ENCODE measurements at places on chromosomes 11 and 22.

GRCh38 chr11:111309215-111309915 is 11.0 kb downstream of the POU2AF3 start:
- DNase-seq: no peak

DNA sequence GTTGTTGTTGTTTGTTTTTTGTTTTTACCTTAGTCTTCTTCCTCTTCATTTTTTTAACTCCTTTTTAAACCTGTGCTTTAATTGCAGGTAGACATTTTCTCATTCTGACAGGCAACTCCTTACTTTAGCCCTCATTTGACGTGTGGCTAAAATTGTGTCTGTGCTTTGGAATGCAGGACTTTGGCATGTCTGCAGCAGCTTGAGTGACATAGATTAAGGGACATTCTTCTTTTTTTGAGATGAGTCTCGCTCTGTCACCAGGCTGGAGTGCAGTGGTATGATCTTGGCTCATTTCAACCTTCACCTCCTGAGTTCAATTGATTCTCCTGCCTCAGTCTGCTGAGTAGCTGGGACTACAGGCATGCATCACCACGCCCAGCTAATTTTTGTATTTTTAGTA is 100.8 kb downstream of the FAT3 start:
- no peak for DNase-seq

- DNase-seq: no peak
Observed at GRCh38 chr11:115676206-115676605, 172.0 kb upstream of the CADM1 start.

DNA sequence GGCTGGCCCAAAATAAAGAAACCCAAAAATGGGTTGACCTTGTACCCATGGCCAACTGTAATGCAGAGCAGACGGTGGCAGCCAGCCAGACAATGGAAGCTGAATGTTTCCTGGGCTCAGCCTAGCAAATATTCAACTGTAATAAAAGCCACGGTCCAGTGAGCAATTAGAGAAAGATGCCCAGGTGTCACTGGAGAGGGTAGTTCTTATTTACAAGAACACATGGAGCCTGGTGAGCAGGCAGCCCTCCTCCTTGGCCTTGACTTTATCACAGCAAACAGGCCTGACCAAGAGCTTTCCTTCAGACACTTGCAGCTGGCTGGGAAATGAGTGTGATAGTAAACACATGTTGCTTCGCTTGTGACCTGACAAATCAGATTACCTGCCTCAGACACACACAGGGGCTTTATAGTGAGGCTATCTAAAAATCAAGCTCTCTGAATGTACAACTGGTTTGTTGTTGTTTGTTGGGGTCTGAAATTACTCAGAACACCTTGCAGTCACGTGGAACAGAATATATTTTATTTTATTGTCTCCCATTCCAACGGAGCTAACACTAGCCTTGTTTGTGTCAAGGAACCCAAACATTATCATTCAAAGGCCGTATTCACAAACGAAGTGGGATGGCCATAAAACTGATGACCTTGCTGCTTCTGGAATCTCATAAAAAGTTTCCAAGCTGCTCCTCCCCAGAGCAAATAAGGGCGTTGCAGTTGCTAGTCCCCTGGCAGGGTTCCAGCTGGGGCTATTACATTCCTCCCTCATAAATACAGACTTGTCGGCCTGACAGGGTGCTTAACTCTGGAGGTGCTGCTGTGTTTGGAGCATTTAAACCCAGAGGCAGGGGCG is 161.1 kb downstream of the BBOX1 start:
- DNase-seq: peak; percentile 96

DNA sequence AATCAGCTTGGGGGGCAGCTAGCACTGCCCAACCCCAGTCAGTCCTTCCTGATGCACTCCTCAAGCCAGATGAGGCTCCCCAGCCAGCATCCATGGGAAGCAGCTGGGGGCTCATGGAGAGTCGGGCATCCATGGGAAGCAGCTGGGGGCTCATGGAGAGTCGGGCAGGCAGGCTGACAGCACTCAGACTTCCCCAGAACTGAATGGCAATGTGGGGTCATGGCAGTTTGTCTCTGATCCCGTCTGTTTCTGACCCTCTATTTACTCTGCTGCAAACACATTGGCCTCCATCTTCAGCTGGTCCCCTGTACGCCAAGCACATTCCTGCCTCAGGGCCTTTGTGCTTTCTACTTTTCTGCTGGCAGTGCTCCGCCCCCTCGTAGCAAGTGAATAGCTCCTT is 314.8 kb downstream of the NTM start:
- no peak for DNase-seq

DNA sequence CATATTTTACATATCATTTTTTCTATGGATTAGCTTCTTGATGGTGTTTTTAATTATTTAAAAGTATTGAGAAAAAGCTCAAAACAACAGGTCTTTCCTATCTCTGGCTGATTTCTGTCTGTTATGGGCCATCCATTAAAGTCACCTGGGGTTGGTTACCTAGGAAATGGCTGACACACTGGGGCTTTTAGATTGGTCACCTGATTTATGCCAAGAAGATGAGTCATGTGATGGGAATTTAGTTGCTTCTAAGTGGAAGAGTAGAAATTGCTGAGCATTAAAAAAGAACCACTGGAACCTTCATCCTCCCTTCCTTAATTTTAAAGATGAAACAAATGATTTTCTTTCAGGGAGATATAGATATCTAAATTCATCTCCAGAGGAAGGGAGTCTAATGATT is 48.8 kb upstream of the LARGE1 start:
- DNase-seq: no peak

GRCh38 chr11:126409620-126409985 is 54.1 kb downstream of the ST3GAL4 start:
- no peak for DNase-seq

GRCh38 chr11:119560291-119560690 is 137.3 kb upstream of the THY1 start:
- DNase-seq: no peak

- DNase-seq: no peak
Observed at GRCh38 chr22:38292694-38293093, 19.9 kb upstream of the TMEM184B start.

DNA sequence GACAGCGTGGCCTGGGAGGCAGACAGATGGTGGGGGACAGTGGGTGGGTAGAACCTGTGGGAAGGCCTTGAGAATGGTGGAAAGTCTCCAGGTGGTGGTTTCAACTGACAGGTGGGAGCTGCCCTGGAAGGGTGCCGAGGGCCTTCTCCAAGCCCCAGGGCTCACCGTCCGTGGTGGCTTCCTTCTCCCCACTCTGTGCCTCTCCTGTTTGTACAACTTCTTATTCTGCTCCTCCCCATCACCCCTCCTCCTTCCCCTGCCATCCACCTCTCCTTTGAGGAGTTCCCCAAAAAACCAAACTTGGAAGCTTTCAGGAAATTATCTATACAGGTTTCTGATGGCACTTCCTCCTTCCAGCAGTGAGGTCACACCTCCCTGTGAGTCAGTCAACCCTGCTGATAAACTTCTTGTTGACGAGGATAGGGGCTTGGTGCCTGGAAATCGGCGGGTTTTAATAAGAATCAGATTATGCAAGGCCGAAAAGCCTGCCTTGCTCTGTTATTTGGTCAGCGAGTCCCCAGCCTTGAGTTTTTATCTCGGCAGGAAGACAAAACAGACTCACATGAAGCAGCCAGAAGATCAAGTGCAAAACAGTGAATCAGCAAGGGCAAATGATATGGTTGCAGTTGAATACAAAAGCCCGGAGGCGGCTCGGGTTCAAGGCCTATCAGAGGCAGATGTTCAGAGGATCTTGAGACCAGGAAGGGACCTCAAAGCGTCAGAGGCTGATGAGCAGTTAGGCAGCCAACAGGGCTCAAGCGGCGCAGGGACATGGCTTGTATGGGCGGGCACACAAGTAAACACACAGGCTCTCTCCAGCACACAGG is 9.5 kb upstream of the ST3GAL4 start:
- DNase-seq: peak; percentile 97

DNA sequence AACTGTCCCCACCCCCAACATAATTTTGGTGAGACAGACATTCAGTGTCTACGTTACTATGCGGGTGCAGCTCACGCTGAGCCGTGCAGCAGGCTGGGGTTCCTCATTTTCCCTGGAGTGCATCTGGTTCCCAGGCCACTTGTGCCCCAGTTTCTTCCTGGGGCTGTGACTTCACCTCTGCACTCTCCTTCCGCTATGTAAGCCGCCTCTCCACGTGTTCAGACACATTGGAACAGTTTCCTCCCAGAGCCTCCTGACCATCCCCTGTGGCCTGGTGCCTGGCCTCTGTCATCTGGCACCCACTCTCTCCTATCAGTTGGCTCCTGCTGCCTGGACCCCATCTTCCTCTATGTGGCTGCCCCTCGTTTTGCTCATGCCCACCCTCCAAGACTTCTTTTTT is 46.2 kb upstream of the A4GALT start:
- DNase-seq: no peak

GRCh38 chr22:19962246-19962908 is 20.8 kb upstream of the TXNRD2 start:
- DNase-seq: peak; percentile 87

GRCh38 chr11:7032692-7033091 is 12.4 kb downstream of the NLRP14 start:
- no peak for DNase-seq

GRCh38 chr11:12229450-12230229 is 119.2 kb downstream of the MICAL2 start:
- DNase-seq: no peak

DNA sequence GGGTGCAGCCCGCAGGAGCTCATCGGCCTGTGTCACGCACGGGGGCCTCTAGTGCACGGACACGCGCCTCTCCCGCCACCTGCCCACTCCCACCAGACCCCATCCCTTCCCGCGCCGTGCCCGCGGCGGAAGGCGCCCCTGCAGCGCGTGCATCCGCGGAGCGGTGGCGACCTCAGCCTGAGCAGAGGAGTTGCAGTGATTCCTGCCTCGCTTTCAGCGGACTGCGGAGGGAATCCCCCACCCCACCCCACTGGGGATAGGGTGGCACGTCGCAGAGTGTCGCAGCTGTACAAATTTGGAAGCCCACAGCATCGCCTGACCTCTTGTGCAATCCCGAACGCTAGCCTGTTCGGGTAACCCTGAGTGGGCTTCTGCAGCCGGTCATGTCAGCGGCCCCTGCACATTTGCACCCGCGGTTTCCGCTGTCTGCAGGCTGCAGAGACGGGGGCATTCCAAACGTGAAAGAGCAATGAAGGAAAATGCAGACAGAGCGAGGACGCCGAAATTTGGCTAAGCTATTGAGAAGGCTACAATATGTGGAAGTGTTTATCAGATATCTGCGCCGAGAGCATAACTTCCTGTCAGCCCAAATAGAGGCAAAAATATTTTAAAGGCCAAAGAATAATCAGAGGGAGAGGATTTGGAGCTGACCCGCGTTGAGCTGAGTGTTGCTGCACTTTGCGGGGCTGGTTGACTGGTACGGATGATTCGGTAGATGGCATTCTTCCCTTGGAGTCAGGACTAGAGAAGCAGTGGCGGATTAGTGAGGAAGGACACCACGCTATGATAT is 617 bp upstream of the ARHGAP20 start:
- DNase-seq: peak; percentile 58

GRCh38 chr11:81030186-81030585 is 1589.4 kb upstream of the TENM4 start:
- DNase-seq: no peak

GRCh38 chr22:29617922-29618629 is 14.6 kb downstream of the NF2 start:
- no peak for DNase-seq

GRCh38 chr11:69480547-69481392 is 693 bp upstream of the LINC01488 start:
- peak; percentile 14 for DNase-seq

GRCh38 chr11:68379206-68379605 is 66.8 kb downstream of the LRP5 start:
- no peak for DNase-seq

DNA sequence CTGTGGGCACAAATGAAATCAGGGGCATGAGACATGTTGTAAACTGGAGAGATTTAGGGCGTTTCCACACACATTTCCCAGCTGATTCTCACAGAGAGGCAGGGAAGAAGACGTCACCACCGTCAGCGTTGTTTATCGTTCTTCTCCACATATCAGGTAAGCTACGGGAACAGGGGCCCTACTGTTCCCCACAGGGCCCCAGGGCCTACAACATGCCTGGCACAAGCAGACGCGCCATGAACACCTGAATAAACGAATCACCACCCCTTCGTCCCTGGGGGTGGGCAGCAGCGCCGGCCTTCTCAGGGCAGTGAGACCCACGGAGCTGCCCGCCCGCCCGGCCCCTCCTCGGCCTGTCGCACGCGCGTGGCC is 342 bp downstream of the EFCAB6 start:
- DNase-seq: peak; percentile 37

DNA sequence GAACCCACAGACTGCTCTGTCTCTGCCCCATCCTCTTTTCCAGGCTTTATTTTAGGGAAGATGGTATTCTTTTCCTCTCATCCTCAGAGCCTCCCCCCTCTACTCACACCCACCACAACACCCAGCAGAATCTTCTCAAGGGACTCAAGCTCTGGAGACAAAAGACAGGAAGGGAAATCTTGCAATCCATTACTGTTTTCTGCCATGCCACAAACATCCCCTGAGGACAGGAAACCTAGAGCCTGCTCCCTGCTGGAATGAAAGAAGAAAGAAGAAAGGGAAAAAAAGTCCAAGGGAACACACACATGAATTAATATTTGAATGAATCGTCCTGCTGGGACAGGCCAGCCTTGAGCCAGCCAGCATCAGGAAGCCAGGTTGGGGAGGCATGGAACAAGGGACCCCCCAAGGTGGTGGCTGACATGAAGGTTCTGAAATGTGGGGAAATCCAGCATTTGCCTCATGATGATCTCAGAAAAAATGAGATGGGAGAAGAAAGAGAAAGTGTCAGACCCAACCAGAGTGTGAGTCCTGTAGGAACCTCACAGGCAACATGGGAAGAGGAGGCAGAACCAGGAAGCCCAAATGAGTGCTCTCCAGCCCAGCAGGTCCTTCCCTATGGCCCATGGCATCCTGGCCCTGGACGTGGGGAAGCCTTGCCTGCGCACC is 34.0 kb downstream of the SLCO2B1 start:
- no peak for DNase-seq

DNA sequence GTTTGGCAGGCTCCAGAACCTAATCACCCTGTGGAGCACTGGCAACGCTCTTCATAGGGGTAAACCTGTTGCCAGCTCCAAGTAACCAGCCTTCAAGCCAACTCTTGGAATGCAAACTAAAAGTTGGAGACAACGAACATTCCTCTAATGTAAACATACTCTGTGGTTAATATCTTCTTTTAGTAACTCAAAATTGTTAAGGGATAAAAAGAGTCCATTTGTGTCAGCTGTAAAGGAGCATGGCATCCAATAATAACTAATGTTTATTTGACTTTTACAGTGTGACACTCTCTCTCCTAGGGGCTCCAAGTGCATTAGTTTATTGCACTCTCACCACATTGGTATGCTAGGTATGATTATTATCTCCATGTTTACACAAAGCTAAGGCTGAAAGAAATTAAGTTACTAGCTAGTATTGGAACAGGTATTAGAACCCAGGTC is 31.0 kb upstream of the AMOTL1 start:
- no peak for DNase-seq

- DNase-seq: peak; percentile 68
Observed at GRCh38 chr22:46262449-46263215, 511 bp downstream of the PKDREJ start.

GRCh38 chr11:32435152-32435480 is 223 bp downstream of the WT1 start:
- DNase-seq: no peak

- DNase-seq: no peak
Observed at GRCh38 chr11:75100314-75100713, 3.6 kb upstream of the OR2AT4 start.
